Fibroblast of lung (primary cell): ENCODE measurements at places on chromosomes 3 and 15. TPM values are rescaled to one million over a fixed set of nuclear protein-coding genes. Genes with fewer than 3 reads are reported as not detected.

DNA sequence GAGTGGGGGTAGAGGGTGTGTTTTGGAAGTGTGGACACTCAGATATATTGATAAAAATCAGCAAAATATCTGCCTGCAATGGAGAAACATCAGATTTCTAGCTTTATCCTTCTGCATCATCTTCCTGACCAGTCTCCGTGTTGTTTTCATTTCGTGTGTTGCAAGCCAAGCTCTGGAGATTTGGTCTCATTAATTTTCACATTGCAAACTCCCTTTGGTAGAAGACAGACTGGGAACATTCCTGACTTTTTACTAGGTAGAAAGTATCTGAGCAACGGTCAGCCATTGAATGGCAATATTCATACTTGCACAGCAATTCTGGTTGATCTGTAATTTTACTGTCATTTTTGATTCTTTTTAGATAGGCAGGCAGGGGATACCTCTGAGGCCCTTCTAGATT lies 30.4 kb downstream of the FSTL1 start:
- DNase-seq: no peak

DNA sequence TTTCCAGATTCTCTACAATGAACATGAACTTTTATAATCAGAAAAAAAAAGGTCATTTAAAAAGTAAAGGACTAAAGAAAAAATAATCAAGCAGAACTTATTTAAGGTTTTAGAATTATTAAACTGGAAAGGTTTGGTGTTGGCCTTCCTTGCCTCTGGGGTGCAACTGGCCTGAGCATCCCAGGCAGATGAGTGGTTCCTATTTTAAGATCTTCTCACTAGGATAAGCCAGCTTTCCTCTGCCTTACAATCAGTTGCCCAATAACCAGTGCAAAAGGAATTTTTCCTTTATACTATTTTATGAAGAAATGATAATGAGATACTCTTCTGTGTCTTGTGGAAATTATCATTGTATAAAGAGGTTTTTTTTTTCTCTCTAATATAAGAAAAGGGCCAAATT lies 56.6 kb downstream of the SEC22A start:
- no peak for DNase-seq

DNA sequence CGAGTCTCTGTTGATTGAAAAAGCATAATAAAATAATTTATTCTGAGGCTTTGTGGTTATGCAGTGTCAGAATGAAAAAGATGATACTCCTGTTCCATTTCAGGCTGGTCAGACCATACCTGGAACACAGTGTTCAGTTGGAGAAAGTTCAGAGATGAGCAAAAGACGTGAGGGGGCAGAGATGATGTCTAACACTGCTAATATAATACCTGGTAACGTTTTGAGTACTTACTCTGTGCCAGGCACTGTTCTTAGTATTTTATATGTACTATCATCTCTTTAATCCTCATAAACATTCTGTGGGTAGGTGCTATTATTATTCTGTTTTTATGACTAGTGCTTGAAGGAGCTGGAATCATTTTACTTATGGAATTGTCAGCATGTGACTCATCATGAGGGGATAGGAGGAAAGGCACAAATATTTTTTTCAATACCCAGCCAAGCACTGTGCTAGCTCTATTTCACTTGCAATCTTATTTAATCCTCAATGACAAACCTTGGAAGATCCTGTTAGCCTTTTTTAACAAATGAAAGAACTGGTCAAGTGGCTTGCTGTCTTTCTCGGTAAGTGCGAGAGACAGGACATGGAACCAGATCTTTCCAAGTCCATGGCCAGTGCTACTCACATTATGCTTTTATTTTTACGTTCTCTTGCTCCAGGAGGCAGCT lies 31.8 kb downstream of the IQGAP1 start:
- DNase-seq: peak; percentile 83

GRCh38 chr15:25712961-25713355 lies 150.2 kb downstream of the ATP10A start:
- DNase-seq: no peak

DNA sequence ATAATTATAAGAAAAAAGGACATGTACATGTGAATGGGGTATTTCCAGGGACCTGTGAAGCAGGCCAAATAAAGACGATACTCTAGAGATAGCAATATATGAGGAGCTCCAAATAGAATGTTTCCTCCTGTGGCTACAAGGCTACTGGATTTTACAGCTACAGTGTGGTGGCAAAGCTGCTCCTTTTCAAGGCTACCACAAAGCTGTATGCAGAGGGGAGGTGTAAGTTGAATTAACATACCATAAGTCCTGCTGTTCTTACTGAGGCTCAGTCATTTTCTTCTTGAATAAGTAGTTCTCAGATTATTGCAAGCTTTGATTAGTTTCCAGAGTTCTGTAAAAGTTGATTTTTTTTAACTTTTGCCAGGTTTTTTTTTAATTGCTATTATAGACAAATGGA lies 1184.6 kb upstream of the EPHA6 start:
- no peak for DNase-seq

GRCh38 chr3:194833114-194833910 lies 147.6 kb downstream of the FAM43A start:
- DNase-seq: no peak

DNA sequence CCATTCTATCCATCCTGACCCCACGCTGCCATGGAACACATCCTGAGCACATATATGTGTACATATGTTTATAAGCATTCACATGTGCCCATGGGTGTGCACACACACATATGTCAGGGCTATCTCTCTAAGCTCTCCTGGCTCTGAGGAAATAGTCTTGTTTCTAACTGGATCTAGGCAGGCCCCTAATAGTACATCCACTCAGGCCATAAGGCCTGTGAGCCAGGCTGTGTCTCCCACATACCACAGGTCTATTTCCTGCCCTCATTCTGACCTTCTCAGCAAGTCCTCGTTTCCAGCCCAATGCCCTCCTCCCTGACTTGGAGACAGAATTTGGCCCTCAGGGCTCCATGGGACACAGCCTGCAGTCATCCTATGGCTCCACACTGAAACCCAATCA lies 284.8 kb upstream of the CTNNB1 start:
- no peak for DNase-seq

GRCh38 chr3:180749796-180750195 lies 70.5 kb upstream of the CCDC39 start:
- peak; percentile 7 for DNase-seq

DNA sequence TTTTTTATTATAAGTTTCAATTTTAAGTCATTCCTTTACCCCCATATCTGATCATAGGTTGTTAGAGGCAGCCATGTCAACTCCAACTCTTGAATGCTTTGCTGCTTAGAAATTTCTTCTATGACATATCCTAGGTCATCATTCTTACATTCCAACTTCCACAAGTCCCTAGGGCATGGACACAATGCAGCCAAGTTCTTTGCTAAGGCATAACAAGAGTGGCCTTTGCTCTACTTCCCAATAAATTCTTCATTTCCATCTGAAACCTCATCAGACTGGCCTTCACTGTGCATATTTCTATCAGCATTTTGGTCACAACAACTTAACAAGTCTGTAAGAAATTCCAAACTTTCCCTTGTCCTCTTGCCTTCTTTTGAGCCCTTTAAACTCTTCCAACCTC lies 28.5 kb downstream of the TRIM42 start:
- DNase-seq: no peak

Gene GOLGA6L4
- total RNA-seq: 1.5 TPM in 2 replicates

Gene RTP4
- 2.1 and 3.5 TPM in 2 replicates for total RNA-seq
